ENCODE measurements at places on chromosomes 5 and 9.

GRCh38 chr5:176588297-176588696 lies 21.7 kb downstream of the GPRIN1 start:
- DNase-seq: no peak

DNA sequence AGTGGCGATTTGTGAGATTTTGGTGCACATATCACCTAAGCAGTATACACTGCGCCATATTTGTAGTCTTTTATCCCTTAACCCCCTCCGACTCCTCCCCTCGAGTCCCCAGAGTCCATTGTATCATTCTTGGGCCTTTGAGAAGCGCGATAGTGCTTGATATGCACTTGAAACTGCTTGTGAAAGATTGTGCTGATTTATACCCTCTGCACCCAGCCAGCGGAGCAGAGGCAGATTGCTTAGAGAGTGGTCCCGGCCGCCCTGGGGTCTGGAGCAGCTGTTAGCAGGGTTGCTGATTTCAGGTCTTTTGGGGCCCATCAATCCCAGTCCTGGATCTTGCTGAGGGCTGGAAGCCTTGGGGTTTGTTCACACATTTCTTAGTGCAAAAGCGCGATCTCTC lies 13.0 kb upstream of the FAM240B start:
- DNase-seq: no peak

DNA sequence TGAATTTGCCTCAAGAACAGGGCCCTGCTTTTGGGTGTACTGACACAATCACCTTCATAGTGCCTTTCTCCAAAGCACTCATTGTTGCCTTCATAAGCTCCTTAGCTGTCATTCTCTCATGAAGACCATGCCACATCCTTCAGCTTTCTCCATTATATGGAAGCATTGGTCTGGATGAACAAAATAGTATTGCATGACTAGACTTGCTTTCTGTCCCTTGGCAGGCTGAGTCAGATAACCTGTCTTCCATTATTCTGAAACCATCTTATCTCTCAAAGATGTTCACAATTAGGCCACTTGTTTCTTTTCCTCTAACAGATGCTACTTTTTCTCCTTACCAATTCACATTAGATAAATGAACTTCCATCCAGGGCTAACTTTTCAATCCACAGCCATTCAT lies 297.9 kb downstream of the IRX1 start:
- no peak for DNase-seq

DNA sequence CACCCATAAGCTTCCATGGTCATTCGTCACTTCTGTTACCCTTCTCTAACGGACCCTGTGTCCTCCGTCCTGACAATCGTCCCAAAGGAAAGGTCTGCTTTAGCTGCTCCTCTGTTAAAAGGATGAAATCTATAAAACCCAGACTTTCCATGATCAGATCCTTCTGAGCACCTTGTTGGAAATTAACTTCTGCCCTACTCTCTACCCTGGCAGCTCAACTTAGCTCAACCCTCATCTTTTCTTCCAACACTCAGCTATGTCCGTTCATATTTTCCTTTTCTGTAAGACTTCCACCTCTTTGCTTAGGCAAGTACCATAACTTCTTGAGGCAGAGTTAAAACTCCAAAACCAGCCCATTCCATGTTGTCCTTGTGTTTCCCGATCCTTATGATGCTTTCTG lies 205.4 kb downstream of the SPATA31A6 start:
- no peak for DNase-seq

DNA sequence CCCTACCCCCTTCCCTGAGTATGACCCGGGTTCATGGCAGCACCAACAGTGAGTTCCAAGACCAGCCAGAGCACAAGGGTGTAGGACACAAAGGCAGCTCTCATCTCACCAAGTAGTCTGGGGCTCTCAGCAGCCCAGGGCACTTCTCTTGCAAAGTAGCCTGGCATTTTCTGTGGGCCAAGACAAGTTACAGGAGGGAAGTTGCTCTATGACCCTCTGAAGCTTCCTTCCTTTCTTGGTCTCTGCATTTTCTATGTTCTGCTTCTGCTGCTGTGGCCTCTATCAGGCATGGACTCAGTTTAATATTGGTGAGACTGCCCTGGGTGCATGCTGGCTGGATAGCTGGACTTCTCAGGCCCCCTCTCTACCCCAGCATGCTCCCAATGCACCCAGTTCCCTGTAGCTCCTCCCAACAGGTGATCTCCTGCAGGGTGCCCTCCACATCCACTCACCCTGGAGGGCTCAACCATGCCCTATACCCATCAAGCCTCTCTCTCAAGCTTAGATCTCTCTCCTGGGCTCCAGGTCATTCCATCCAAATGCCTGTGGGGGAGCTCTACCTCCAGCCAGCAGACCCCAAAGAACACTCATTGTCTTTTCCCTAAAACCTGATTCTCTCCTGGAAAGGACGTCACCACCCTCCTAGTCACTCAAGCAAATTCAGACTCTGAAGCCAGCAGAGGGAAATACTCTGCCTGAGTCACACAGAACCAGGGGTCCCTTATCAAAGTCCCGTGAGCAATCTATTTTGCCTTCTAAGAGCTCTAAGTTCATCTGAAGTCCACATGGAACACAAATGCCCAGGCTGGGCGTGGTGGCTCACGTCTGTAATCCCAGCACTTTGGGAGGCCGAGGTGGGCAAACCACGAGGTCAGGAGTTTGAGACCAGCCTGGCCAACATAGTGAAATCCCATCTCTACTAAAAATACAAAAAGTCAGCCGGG lies 13.8 kb downstream of the TBC1D2 start:
- DNase-seq: no peak
